ENCODE measurements at places on chromosomes 4 and X.

GRCh38 chr4:45453258-45453853 is 670.5 kb downstream of the GABRG1 start:
- no peak for DNase-seq

DNA sequence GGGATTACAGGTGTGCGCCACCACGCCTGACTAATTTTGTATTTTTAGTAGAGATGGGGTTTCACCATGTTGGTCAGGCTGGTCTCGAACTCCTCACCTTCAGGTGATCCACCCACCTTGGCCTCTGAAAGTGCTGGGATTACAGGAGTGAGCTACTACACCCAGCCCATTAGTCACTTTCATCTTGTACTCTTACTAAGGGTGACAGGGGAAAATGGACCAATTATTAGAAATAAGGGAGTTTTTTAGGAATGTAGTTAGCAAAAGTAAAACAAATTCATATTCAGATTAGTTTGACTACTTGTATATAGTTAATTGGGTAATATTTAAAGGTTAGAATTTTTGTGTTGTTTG is 26.1 kb downstream of the SMARCA5 start:
- no peak for DNase-seq

- no peak for DNase-seq
These were observed 341.4 kb downstream of the PACRGL start for GRCh38 chr4:21041708-21042107.

DNA sequence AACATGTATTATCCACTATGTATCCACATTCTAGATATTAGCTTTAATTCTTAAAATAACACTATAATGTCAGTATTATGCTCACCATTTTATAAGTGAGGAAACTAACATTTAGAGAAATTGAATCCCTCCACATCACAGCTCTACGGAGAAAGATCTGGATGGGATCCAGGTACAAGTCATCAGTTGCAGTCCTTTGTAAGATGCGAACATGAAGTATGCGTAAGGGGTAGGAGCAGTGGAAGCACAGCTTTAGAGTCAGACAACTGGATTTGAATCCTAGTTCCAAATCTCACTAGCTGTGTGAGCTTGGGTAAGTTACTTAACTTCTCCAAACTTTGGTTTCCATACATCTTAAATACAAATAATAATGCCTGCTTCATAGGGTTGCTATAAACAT is 162.5 kb downstream of the ATP10D start:
- DNase-seq = no peak

GRCh38 chr4:30461218-30461617 is 259.0 kb upstream of the PCDH7 start:
- no peak for DNase-seq

DNA sequence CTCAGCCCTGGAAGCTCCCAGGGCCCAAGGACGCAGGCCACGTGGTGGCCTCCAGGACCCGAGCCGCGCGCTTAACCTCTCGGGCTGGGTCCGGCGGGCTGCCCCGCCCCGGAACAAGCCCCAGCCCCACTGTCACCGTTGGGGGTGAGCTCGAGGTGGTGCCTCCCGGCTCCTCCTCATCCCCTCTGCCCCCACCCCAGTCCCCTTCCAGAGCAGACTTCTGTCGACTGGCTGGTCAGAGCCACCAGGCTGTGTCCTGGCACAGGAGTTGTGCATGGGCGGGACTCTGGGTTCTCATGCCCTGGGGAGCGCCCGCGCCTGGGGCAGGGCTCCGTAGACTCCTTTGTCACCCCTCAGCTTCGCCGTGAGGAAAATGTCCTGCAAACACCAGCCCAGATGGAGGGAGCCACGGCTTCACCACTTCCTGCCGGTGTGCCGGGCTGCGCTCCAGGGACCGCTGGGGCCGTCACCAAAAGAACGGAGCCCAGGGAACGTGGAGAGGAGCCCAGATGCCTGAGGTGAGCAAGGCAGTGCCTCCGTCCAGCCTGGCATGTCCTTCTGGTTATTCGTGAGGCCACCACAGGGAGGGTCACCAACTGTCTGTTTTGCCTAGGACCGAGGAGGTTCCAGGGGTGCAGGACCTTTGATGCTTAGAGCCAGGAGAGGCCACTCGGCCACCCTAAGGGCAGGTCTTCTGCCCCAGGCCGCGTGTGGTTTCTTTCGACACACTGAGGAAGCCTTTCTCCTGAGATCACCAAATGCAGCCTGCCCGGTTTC is 7.1 kb upstream of the RGS12 start:
- peak; percentile 54 for DNase-seq

- DNase-seq = no peak
These were observed 28.2 kb upstream of the NEIL3 start for GRCh38 chr4:177281351-177281909.

GRCh38 chr4:14916554-14917297 is 85.6 kb upstream of the CPEB2 start:
- DNase-seq = no peak

- DNase-seq = peak; percentile 42
These were observed 119.7 kb downstream of the NFKB1 start for GRCh38 chr4:102620697-102621497.

- DNase-seq = no peak
These were observed 63.5 kb upstream of the WDR17 start for GRCh38 chr4:176002007-176002613.

GRCh38 chr4:8872402-8873291 is 1.0 kb upstream of the HMX1 start:
- no peak for DNase-seq

- no peak for DNase-seq
These were observed 108.0 kb downstream of the ANAPC4 start for GRCh38 chr4:25485104-25485503.

DNA sequence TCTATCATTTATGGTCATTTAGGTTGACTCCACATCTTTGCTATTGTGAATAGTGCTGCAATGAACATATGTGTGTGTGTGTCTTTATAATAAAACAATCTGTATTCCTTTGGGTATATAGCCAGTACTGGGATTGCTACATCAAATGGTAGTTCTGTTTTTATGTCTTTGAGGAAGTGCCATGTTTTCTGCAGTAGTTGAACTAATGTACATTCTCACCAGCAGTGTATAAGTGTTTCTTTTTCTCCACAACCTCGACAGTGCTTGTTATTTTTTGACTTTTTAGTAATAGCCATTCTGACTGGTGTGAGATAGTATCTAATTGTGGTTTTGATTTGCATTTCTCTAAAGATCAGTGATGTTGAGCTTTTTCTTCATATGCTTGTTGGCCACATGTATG is 80.5 kb downstream of the ARHGAP6 start:
- no peak for DNase-seq

DNA sequence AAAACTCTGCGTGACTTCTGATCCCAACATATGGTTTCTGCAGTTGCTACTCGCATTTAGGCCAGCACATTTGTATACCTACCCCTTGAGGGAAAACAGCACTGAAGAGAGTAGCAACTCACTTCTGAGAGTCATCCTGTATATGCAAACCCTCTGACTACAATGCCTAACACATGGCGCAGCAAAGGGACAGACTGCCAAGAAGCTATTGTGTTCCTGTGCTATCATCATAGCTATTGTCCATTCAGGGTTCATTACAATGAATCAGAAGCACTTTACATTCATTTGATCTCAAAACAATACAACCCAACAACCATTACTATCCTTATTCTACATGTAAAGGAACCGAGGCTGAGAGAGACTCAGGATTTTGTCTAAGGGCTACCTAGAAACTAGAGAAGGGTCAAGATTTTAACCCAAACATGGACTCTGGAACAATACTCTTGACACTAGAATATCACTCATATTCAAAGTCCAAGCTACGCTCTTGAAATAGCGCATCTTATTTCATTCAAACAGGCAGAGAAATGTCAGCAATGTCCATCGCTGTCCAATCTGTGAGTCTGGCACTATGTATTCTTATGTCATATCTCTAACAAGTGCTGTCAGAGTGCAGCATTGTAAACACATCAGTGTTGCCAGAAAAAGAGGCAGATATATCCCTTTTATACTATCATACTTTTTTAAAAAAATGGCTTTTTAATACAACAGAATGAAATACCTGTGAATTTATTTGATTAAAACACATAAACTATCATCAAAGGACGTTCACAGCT is 173.6 kb downstream of the CORIN start:
- no peak for DNase-seq

- peak; percentile 44 for DNase-seq
These were observed 56.6 kb downstream of the AREG start for GRCh38 chr4:74501579-74501978.

DNA sequence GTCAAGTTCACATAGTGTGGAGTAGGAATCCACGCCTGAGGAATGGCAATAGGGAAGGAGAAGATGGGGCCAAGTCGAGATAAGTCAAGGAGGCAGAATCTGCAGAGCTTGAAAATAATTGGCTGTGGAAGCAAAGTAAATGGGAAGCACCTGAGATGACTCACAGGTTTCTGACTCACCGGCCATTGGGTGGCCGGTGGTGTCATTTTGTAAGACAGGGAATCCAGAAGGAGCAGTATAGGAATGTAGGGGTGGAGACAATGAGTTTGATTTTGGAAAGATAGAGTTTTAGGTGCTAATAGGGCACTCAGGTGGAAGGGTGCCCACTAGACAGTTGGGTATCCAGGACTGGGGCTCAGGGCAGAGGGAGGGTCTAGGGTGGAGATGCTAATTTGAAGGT is 201.0 kb upstream of the MAMLD1 start:
- DNase-seq = no peak

DNA sequence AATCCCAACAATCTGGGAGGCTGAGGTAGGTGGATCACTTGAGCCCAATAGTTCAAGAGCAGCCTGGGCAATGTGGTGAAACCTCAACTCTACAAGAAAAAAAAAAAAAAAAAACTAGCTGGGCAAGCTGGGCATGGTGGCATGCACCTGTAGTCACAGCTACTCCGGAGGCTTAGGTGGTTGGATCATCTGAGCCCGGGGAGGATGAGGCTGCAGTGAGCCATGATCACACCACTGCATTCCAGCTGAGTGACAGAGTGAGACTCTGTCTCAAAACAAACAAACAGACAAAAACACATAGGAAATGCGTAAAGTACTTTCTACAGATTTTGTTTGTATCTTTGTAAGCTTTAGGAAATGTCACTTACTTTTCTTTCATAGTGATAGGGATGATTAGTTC is 307.2 kb upstream of the NR3C2 start:
- DNase-seq = no peak

DNA sequence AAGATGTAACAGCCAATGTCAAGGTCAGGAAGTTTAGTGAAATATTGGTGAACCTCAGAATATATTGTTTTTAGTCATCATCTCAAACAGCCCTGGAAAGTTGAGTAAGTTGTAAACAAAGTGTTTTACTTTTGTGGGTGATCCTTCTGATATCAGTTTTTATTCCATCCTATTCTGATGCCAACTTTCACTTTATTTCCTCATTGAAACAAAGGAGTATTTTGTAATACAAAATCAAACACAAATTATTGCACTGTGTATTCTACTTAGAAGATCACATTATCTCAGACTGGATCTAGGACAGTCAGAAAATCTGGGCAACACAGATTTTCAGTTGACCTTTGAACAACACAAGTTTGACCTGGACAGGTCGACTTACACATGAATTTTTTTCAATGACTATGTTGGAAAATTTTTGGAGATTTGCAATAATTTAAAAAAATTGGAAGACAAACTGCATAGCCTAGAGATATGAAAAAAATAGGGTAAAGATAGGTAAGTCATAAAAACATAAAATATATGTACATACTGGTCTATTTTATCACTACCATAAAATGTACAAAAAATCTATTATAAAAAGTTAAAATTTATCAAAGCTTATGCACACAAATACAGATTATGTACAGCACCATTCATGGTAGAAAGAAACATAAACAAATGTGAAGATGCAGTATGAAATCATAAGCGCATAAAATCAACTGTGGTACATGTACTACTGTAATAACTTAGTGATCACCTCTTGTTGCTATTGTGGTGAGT is 709.1 kb upstream of the FAM241A start:
- no peak for DNase-seq

DNA sequence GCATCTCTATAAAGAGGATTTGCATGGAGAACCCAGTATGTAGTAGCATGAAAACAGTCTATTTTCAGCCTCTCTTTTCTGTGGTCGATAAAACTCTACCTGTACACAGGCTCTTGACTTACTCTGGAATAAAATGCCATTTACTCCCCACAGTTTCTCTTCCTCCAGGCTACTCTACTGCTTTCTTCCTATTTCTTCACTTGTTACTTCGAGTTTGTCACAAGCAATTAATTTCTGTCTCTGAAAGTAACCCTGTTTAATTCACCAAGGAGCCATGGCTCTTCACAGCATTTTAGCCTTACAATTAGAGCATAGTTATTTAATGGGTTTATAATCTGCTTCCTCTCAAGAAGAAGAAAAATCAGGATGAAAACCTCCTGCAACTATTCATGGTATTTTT is 472.9 kb upstream of the PRKX start:
- no peak for DNase-seq

DNA sequence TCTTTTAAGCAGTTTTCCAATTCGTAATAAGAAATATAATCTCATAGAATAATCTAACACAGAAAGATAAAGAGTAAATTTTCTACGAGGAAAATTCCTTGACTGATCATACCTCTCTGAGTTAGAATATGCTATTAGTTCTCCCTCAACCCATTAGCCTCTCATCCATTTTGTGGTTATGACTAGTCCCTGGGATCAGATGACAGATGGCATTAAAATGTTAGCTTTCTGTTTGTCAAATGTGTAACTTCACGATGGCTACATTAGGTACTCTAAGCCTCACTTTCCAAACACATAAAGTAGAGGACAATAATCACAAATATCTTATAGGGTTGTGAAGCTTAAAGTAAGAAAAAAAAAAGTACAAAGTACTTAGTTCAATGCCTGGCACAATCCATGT is 112.2 kb downstream of the ZAR1 start:
- DNase-seq = no peak

GRCh38 chr4:7661846-7662506 is 227.2 kb upstream of the PSAPL1 start:
- DNase-seq = no peak

- DNase-seq = no peak
These were observed 86.2 kb downstream of the MTMR1 start for GRCh38 chrX:150779385-150779784.

DNA sequence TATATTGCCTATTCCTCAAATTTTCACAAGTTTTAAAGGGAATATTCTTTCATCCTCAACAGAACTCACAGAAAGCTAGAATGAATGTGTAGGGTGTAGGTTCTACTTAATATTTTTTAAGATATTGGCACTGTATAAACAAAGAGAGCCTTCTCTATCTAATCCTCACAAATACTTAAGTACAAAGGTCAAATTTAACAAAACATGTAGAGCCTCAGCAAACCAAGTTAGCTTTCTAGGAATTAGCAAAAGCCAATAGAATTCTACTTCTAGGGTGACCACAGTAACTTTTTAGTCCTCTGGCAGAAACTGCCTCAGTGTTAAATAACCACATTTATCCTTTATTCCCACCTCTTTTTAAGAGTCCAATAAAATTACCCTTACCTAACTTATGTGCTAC is 19.3 kb downstream of the DHX15 start:
- DNase-seq = no peak

GRCh38 chr4:116391020-116391419 is 694.4 kb downstream of the TRAM1L1 start:
- DNase-seq = no peak

GRCh38 chr4:159077702-159078495 is 25.0 kb upstream of the RAPGEF2 start:
- no peak for DNase-seq

- DNase-seq = no peak
These were observed 316.3 kb downstream of the DCTD start for GRCh38 chr4:182600856-182601255.

- no peak for DNase-seq
These were observed 1494.9 kb upstream of the AGA start for GRCh38 chr4:178937130-178937529.

GRCh38 chrX:8841911-8842310 is 40.7 kb upstream of the FAM9A start:
- no peak for DNase-seq

- DNase-seq = no peak
These were observed 664.5 kb downstream of the PDHA2 start for GRCh38 chr4:96504386-96504785.

Measured in AG09319 (cell line).